ENCODE measurements at places on chromosomes 1 and 21.

GRCh38 chr21:28561772-28562171 lies 430.9 kb downstream of the LTN1 start:
- DNase-seq = no peak

DNA sequence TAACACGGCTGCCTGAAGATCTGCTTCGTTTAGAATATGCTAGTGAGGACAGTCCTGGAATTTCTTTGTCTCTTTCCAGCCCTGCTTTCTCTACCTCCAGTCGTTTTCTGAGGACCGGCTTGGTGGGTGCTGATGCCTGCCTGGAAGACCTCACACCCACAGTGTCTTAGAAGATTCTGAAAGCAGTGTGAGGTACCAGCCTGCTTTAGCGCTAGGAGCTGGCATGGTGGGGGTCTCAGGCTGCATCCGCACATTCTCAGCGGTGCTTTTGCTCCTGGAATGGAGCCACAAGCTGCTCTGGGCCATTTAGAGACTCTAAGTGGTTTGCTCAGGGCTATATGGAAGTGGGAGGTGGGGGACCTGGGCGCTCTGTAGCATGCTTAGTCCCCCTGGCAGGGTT lies 61.4 kb downstream of the CD247 start:
- DNase-seq = no peak

- DNase-seq = no peak
Observed at GRCh38 chr1:182348961-182349747, 42.4 kb downstream of the GLUL start.

DNA sequence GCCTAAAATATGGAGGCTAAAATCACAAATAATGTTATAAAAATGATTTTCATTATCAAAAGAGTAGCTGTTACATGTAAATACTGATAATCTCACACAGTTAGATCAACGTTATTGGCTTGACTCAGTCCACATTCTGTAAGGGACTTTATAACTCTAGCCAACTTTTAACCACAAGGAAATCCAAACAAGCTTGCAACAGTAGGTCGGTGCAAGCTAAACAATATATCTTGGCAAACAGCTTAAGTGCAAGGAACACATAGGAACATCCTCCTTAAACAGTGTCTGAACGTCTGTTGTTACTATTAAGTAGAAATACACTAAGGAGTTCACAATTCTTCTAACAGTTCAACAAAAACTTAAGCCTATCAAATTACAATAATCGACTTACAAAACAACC lies 126.7 kb downstream of the EIF4G3 start:
- DNase-seq = no peak

GRCh38 chr1:106773206-106773605 lies 283.3 kb upstream of the PRMT6 start:
- no peak for DNase-seq

DNA sequence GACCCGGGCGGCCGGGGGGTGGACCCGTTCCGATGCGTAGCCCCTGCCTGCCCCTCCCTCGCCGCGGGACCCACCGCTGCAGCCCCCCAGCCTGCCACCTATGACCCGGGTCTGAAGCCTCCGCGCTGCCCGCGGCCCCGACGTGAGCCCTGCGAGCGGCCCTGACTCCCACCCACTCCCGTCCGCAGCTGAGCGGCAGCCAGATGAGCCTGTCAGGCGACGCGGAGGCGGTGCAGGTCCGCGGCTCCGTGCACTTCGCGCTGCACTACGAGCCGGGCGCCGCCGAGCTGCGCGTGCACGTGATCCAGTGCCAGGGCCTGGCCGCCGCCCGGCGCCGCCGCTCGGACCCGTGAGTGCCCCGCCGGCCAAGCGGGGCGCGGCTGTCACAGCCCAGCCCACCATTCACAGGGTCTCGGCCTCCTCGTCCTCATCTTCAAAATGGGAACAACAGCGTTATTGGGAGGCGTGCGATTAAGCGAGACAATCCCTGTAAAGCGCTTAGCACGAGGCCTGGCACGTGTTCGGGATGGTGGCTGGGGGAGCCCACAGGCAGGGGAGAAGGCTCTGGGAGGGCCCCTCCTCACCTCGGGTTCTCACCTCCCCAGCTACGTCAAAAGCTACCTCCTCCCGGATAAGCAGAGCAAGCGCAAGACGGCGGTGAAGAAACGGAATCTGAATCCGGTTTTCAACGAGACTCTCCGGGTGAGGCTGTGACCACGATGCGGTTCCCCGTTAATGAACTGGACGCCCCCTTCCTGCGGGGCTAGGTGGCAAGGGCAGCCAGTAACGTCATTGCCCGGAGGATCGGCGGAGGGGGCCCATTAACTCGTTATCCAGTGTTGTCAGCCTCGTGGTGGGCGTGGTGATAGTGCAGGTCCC lies 8.2 kb downstream of the SYTL1 start:
- no peak for DNase-seq

DNA sequence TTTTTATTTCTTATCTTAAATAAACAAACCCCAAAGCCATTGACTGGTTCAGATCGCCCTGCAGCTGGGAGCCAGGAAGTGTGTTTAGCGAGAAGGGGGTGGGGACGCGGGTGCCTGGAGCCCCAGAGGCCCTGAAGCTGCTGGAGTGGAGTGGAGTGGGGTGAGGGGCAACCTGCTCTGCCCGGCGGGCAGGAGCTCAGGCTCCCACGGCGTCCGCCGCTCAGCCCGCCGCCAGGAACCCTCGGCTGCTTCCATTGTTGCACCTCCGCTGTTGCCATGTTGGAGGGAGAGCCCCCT lies 673 bp downstream of the PIK3C2B start:
- DNase-seq = no peak

- no peak for DNase-seq
Observed at GRCh38 chr1:200979574-200980451, 43.7 kb downstream of the KIF21B start.

DNA sequence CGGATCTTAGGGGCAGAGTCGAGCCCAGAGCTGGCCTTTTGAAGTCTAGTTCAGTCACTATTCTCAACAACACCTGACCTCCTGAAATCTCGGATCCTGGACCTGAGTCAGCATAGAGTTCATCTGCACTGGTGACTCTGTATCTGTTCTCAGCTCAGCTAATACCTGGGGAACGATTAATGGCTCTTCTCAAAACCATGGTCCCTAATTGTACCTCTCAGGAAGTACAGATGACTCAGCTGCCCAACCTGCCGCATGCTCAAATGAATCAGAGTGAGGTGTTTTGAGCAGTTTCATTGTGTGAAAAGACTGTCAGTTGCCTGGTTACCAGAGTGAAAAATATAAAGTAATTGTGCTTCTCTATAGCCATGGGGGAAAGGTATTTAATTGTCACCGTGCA lies 89.2 kb downstream of the SLC35F3 start:
- DNase-seq = no peak

DNA sequence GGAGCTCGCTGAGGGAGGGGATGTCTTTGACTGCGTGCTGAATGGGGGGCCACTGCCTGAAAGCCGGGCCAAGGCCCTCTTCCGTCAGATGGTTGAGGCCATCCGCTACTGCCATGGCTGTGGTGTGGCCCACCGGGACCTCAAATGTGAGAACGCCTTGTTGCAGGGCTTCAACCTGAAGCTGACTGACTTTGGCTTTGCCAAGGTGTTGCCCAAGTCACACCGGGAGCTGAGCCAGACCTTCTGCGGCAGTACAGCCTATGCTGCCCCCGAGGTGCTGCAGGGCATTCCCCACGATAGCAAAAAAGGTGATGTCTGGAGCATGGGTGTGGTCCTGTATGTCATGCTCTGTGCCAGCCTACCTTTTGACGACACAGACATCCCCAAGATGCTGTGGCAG lies 1.4 kb downstream of the TSSK3 start:
- DNase-seq = no peak

- DNase-seq = peak; percentile 49
Observed at GRCh38 chr1:85580872-85581801, 576 bp downstream of the CCN1 start.

GRCh38 chr1:212037900-212038299 lies 2.4 kb downstream of the DTL start:
- no peak for DNase-seq

DNA sequence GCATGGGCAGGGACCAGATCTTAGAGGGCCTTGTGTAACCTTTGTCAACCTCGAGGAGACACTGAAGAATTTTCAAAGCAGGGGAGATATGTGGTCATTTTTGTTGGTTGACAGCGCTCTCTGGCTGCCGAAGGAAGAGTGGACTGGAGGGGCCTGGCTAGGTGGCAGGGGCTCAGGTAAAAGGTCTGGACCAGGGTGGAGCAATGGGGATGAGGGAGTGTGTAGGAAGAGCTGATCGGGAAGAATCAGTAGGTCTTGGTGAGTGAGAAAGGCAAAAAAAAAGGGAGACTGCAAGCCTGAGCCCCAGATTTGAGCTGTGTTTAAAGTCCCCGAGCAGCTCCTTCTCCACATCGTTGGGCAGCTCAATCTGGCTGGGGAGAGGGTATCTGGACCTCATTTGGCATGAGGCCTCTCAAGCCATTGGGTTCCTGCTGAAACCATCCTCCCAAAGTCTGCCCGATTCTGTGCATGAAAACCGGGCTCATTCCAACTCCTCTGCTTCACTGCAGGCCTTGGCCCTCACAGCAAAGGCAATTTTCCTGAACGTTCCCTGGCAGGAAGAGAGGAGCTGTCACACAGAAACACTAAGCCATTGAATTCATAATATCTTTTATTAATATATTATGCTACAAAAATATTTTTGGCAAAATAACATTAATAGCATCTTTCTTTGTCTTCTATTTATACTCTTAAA lies 237.1 kb downstream of the TRABD2B start:
- no peak for DNase-seq

GRCh38 chr1:92291372-92291999 lies 7.3 kb downstream of the GLMN start:
- DNase-seq = no peak

DNA sequence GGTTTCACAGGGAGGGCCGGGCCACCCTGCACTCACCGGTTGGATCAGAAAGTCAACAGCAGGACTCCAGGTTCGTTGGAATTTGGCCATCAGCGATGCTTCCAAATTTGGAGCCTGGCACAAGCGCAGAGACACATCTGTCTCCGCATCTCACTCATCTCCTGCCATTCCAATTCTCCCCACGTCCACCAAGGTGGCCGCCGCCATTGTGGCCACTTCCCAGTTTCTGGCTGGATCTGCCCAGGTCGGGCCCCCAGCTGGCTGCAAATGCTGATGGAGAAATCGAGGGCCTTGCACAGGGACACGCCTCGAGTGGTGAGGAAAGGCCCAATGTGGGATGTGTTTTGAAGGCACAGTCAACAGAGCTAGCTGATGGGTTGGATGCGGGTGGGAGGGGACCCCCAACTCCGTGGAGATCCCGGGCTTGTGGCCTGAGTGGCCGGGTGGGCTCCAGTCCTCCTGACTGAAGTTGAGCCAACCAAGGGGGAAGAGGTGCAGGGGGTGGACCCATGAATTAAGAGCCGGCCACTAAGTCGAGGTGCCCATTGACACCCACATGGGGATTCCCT lies 102.7 kb downstream of the CRYAA start:
- no peak for DNase-seq

DNA sequence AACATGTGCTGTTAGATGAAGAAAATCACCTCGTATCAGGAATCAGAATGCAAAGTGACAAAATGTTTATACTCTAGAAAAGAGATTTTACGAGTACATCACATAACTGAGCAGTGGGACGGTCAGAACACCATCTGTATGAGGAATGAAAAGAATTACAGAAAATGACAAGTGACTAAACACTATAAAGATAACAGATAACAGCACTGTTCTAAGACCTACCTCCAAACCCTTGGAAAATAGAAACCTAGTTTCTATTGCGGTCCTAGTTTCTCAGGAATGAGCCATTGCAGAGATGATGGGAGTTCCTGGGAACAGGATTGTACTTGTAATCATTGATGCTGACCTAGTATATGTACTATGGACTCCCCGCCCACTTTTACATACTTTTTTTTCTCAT lies 839.4 kb upstream of the ADAMTS5 start:
- DNase-seq = no peak

GRCh38 chr1:38396606-38397005 lies 350.0 kb upstream of the POU3F1 start:
- no peak for DNase-seq

GRCh38 chr1:246479061-246479460 lies 28.0 kb downstream of the SMYD3 start:
- no peak for DNase-seq

DNA sequence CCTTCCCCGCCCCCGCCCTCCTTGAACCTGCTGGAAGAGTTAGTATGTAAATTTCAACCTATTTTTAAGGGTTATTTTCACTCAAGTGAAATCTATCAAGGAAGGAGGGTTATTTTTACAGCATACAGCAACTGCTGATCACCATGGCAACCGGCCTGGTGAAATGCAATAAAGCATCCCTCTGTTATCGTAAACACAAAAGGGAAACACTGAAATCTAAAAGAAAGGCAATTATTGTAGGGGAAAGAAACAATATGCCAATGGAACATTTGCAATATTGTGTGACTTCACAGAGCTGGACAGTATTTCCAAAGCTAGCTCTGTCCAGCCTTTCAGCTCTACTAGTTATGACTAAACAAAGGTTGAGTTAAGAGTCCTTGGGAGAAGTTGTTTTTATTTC lies 588.3 kb upstream of the PBX1 start:
- peak; percentile 1 for DNase-seq

DNA sequence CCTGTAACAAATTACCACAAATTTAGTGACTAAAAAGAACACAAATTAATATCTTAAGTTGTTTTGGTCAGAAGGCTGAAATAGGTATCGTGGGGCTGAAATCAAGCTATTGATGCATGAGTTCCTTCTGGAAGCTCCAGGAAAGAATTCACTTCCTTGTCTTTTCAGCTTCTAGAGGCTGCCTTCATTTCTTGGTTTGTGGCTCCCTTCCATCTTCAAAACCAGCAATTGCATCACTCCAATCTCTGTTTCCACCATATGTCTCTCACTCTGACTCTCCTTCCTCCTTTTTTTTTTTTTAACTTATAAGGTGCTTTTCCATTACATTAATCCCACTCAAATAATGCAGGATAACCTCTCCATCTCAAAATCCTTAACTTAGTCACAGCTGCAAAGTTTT lies 78.4 kb downstream of the OLFM3 start:
- no peak for DNase-seq

- no peak for DNase-seq
Observed at GRCh38 chr1:64147045-64147724, 56.2 kb upstream of the UBE2U start.

DNA sequence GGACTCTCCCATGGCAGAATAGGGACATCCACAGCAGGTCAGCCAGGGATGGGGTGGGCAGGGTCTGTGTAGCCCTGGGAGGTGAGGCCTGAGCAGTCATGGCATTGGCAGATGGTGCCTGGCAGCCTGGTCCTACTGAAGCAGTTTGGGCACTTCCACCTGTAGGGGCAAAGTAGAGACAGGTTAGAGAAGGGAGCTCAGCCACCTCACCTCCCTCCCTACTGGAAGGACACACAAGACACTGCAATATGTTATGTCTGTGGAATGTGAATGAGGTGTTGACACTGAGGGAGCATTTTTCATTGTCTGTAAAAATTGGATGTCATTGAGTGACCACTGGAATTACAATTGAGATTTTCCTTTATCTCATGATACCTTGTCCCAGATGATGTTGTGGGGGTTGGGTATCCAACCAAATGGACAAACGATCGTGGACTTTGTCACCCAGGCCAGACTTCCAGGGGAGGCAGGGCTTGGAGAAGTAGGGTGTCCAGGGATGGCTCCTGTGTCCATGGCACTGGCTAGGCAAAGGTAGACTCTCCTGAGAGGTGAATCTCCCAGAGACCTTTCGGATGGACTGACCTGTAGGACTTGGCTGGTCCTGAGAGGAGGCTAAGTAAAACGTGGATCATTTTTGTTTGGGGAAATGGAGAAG lies 9.7 kb downstream of the SHISA4 start:
- DNase-seq = no peak

GRCh38 chr1:197859024-197859423 lies 43.4 kb upstream of the C1orf53 start:
- no peak for DNase-seq

Measured in frontal cortex (tissue), 4 donors.